ENCODE measurements at places on chromosomes 4 and X.

- no peak for DNase-seq
Measured at GRCh38 chr4:148452970-148453369, 10.8 kb upstream of the NR3C2 start.

DNA sequence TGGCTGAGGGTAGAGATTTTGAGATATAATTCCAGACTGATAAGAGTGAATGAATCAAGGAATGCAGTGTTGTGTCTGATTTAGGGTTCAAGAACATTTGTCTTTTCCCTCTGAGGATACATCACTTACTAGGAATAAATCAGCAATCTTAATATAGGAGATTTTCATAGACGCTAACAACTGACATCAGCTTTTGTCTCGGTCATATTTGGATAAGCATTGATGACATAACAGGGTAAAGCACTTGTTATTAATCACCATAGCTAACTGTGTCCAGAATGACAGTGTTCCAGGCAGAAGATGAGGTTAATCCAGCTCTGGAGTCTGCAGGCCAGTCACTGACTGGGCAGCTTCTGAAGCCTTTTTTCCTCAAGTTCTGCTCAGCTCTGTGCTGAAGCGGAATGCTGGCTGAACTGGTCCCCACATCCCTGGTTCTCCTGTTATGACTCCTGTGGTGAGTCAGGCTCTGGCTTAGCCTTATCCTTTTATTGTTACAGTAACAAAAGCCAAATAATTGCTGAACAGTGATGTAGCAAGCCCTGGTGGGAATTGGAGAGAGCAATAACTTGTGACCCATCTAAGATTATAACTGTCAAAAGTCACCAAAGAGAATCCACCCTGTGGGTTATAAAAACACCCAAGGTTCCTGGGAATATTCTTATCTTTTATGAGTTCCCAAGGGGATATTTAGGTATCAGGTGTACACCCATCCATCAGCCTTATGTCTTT, 41.8 kb downstream of the FNIP2 start:
- DNase-seq: no peak

GRCh38 chr4:139234253-139234652, 45.8 kb downstream of the MGARP start:
- no peak for DNase-seq

DNA sequence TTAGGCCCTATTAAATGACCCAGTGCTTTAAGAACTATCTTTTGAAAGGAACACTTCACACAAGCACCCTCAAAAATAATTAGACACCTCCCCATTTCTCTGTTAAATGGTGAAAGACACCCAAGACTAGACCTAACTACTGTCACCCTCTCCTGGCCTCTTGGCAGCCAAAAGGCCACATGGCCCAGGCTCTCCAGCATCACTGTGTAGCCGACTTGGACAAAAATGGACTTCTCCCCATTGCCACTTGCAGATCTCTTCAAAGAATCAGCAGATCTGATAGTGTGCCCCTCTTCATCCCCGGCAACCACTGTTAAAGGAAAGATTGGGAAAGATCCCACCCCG, 2.0 kb downstream of the MID1IP1 start:
- no peak for DNase-seq

DNA sequence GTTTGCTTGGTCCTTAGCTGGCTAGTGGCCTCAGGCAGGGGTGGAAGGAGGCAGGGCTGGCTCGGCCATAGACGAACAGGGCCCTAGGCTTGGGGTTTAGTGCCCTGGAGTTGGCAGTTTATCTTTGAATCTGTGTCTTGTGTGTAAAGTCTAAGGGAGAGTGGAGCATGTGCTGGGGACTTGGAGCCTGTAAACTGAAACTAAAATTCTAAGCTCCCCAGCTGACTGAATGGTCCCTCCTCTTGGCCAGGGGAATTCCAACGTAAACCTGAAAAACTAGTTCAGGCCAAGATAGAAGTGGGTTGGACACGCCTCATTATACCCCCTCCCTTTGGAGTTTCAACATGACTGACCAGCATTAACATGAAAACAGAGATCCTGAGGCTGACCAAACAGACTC, 46.1 kb upstream of the GPR78 start:
- DNase-seq: no peak

- no peak for DNase-seq
Measured at GRCh38 chrX:48793935-48794334, 7.5 kb downstream of the GATA1 start.

DNA sequence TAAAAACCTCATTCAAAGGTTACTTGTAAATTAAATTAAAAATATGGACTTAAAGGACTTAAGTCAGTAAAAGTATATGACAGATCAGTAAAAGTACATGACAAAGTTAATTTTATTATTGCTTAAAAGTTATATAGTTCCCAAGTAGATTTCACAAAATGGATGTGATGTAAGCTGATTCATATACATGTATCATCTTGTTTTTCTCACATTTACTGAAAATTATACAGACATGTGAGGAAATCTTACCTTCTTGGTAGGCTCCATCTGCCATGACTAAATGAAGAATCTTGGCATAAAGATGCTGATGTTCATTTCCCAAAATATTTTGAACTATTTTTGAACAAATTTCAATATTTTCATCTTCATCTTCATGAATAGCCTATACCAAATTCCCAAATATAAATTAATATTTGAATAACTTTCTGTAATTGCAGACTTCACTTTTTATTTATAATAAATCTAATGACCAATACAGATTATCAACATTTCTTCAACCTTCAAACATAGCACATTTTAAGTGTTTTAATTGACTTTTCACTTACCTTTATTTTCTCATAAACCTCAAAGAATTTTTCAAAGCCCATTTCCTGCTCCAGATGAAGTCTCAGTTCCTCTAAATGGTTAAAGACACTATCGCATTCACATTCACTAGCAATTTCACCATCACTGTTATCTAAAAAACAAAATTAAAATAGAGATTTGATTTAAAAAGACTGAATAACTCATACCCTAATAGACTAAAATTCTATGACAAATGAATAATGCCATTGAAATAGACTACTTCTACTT, 129.4 kb upstream of the SH3RF1 start:
- no peak for DNase-seq
